Cardiac muscle cell (in vitro differentiated cells and primary cell): ENCODE measurements at places on chromosomes 5 and 9. TPM values are rescaled to one million over a fixed set of nuclear protein-coding genes. Genes with fewer than 3 reads are reported as not detected.
A peak's percentile ranks its signal among the peaks of the same experiment; 100 is the strongest.

Gene ZNF883
- 3.9 and 5.3 TPM in 2 replicates for total RNA-seq

DNA sequence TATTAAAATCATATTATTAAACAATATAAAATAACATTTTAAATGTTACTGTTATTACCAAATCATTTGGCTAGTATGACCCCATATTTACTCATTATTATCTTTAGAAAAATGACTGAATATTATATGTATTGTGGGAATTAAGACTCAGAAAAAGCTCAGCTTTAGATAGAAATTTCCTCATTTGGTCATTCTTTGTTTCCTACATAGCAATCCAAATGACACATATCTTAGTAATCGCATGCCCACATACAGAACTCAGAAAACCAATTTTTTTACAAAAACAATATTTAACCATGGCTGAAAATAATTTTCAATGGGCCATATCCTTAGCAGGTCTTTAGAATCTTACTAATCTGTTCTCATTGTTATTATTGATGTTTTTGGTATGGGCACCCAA, 53.8 kb upstream of the TSLP start:
- no peak overlapping the region for H3K27ac ChIP-seq
- no peaks in the 10 kb centered on the region for H3K36me3 ChIP-seq
- H3K27me3 ChIP-seq, result no peaks in the 10 kb centered on the region
- no peak overlapping the region for H3K4me3 ChIP-seq

- H3K36me3 ChIP-seq, result no peaks in the 10 kb centered on the region
- no peak overlapping the region for H3K4me3 ChIP-seq
- no peaks in the 10 kb centered on the region for H3K4me1 ChIP-seq
- no peaks in the 10 kb centered on the region for H3K27me3 ChIP-seq
- peak; percentile 47 for DNase-seq
Measured at GRCh38 chr5:78221964-78222451, 72.5 kb downstream of the AP3B1 start.

GRCh38 chr5:94025788-94026473, 284.5 kb upstream of the POU5F2 start:
- H3K27me3 ChIP-seq, result no peaks in the 10 kb centered on the region
- H3K27ac ChIP-seq, result no peak overlapping the region
- no peaks in the 10 kb centered on the region for H3K4me1 ChIP-seq
- H3K36me3 ChIP-seq, result no peaks in the 10 kb centered on the region
- no peak for DNase-seq

DNA sequence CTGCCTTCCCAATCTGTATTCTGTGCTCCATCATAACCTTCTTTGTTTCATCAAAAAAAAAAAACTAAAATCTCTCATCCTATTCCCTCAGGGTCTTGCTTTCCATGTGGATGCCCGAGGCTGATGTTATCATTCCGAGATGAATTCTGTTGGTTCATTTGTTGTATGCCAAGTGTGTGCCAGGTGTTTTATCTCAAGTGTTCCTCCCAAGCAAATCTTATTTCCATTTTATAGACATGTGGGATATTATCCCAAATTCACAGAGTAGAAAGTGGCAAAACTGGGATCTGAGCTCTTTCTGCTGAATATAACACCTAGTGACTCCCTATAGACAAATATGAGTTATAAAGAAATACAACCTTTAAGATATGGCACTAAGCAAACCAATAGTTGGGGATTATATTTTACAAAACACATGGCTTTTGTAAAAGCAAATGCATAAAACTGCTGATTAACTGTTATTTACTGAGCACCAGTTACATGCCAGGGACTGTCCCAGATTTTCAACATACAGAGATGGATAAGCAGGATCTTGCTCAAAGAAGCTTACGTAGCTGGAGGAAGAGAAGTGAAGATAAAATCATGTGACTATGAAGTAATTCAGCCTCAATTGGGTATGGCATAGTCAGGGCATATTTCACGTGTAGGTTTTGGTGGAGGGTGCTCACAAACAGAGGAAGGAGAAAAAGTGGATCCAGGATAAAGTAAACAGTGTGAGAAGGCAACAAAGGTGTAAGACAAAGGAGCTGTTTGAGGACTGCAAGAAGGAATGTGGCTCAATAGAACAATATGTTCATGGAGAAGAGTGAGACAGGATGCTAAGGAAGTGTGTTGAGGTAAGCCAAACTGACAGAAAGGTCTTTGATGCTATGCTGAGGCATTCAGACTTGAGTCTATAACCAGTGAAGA, 143.3 kb upstream of the ADAMTSL1 start:
- no peaks in the 10 kb centered on the region for H3K27me3 ChIP-seq
- peak overlapping the region; percentile 22 for H3K27ac ChIP-seq
- peak; percentile 51 for DNase-seq
- peaks cover 6% of the 10 kb centered on the region for H3K4me1 ChIP-seq
